Urinary bladder (tissue), 4 donors: ENCODE measurements at places on chromosomes 7 and 10. TPM values are rescaled to one million over a fixed set of nuclear protein-coding genes. Genes with fewer than 3 reads are reported as not detected.

The TEX36 gene
- not detected for polyA plus RNA-seq

The TEX47 gene
- not detected for polyA plus RNA-seq

The NPTX2 gene
- polyA plus RNA-seq = 12.1 TPM

The IL2RA gene
- polyA plus RNA-seq = 0.87 TPM

The CYTH3 gene
- 23.5 TPM for polyA plus RNA-seq

The SEC23IP gene
- polyA plus RNA-seq = 16.9 TPM

The SPDYE11 gene
- not detected for polyA plus RNA-seq

The PDAP1 gene
- polyA plus RNA-seq = 215 TPM

The CPVL gene
- polyA plus RNA-seq = 16.7 TPM

The SPDYE1 gene
- not detected for polyA plus RNA-seq

The HMX3 gene
- not detected for polyA plus RNA-seq

The GPR146 gene
- polyA plus RNA-seq = 43.9 TPM

The CALML5 gene
- polyA plus RNA-seq = not detected
